Hepatocyte (in vitro differentiated cells): ENCODE measurements at places on chromosomes 7 and 10. TPM values are rescaled to one million over a fixed set of nuclear protein-coding genes. Genes with fewer than 3 reads are reported as not detected.

The ICA1 gene
- polyA plus RNA-seq = 40.1 TPM in 2 replicates

The COL1A2 gene
- polyA plus RNA-seq = 2,013 and 2,200 TPM in 2 replicates

The CALCR gene
- not detected in 2 replicates for polyA plus RNA-seq

The ASIC3 gene
- polyA plus RNA-seq = 2.1 and 7.0 TPM in 2 replicates

The TAS2R3 gene
- not detected in 2 replicates for polyA plus RNA-seq
